ENCODE measurements at places on chromosomes 7 and 10.
A peak's percentile ranks its signal among the peaks of the same experiment; 100 is the strongest.

DNA sequence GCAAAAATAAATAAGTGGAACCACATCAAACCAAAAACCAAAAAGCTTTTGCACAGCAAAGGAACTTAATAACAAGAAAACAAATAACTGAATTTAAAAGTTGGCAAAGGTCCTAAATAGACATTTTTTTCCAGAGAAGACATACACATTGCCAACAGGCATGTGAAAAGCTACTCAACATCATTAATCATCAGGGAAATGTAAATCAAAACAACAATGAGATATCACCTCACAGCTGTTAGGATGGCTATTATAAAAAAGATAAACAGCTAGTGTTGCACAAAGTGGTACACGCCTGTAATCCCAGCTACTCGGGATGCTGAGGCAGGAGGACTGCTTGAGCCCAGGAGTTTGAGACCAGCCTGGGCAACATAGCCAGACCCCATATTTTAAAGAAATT, 2.2 kb upstream of the SUN3 start:
- DNase-seq: no peak

DNA sequence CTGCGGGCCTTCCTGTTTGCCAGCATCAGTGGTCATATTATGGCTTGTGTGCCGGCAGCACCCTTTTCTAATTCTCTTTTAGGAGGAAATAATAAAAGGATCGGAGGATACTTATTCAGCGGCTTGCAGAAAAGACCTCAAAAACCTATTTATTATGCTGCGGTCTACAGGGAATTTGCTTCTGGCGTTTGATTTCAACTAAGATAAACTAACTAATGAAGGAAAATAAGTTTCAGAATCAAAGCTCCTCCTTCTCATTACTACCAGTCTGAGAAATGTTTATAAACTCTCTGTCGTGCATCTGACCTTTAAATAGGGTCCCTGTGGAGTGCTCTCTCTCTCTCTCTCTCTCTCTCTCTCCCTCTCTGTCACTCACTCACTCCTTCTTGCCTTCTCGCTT, 335.0 kb upstream of the GLI3 start:
- peak; percentile 34 for DNase-seq

- DNase-seq: no peak
Measured at GRCh38 chr10:58776568-58777318, 264.1 kb downstream of the BICC1 start.

DNA sequence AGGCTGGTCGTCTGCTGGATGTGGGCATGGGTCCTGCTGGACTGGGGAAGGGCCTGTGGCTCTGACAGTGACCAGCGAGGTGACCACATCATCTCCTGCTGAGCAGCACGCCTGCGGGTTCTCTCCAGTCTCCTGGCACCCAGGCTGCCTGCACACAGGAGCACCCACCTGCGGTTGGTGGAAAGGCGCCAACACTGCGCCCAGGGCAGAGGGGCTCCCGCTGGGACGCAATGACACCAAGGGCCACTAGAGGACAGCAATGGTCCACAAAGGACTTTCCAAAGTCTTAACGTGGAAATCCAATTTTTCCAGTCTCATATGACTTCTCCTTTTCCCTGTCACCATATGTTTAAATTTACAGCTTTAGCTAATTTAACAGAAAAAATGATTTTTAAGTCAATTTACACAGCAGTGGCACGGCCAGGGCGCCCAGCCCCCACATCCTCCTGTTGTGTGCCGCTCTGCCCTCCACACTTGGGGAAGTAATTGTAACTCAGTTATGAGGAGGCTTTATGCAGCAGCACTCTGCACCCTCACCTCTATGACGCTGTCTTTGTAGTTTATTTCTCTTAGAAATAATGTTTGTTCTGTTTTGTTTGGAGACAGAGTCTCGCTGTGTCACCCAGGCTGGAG, 38.1 kb downstream of the CFAP46 start:
- DNase-seq: peak; percentile 10

- DNase-seq: no peak
Measured at GRCh38 chr7:48525736-48526732, 354.8 kb downstream of the ABCA13 start.

GRCh38 chr7:47454069-47454973, 127.6 kb downstream of the TNS3 start:
- DNase-seq: peak; percentile 69

GRCh38 chr7:131947661-131948060, 391.2 kb upstream of the PODXL start:
- DNase-seq: no peak

- no peak for DNase-seq
Measured at GRCh38 chr10:71081912-71082311, 130.5 kb upstream of the UNC5B start.

DNA sequence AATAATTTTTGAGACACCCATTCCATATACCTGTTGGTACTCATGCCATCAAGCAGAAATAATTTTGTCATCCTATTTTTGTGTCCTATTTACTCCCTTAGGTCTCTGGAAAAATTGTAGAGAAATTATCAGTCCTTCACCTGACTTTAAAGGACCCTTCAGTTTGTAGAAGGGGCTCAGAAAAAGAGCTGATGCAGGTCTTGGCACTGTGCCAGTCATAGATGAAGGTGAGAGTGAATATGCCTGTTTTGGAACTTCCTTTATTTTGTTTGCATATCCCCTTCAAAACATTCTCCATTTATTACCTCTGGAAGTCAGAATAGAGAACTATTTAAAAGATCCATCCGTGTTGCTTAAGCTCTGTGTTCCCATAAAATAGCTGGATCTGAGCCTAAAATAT, 321.0 kb upstream of the TPK1 start:
- DNase-seq: no peak

DNA sequence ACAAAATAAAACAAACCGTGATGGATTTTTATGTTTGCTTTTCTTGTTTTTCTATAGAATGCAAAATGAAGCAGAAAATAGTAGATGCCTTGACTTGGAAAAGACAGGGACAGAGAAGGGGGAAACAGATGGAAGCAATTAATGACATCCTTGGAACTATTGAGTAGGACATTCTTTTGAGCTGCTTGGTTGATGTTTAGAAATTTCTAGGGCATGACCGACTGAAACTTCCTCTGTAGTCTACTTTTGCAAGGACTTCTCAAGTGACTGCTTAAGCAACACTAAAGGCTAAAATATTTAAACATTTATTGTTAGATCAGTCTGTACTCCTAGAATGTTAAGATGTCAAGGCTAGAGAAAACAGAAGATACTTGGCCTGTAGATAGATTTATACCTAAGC, 49.4 kb downstream of the VCL start:
- DNase-seq: peak; percentile 86

- no peak for DNase-seq
Measured at GRCh38 chr7:109179601-109180000, 609.9 kb downstream of the DNAJB9 start.

- no peak for DNase-seq
Measured at GRCh38 chr7:98785929-98786571, 83.8 kb downstream of the TMEM130 start.

DNA sequence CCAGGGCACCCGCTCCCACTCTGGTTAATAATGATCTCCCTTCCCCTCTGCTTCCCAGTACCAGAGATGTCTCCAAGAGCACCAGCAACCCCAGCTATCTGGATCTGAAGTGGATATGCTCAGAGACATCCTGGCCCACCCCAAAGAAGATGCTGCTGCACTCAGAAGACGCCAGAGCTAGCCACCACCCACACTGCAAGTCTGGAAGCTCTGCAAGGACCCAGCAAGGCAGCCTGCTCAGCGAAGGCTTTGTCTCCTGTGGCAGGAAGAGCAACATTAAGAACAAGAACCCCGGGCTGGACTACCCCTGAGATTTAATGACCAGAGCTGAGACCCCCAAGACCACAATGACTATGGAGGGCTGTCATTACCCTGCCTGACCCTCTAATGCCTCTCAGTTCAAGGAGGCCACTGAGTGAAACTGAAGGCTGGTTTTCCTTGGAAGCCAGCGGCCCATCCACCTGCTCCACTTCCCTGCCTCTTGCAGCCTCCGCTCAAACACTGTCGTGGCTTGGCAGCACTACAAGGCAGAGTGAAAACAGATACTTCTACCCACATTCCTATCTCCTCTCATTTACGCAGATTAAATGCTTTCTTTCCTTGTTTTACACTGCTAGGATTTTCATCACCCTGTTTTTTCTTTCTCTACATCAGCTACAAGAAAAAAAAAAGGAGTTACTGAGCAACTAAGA, 202.2 kb downstream of the SNX10 start:
- no peak for DNase-seq

GRCh38 chr10:70985824-70986622, 97.7 kb upstream of the PCBD1 start:
- DNase-seq: no peak
